Central memory CD8-positive, alpha-beta T cell (primary cell): ENCODE measurements at places on chromosomes 2 and 18.

DNA sequence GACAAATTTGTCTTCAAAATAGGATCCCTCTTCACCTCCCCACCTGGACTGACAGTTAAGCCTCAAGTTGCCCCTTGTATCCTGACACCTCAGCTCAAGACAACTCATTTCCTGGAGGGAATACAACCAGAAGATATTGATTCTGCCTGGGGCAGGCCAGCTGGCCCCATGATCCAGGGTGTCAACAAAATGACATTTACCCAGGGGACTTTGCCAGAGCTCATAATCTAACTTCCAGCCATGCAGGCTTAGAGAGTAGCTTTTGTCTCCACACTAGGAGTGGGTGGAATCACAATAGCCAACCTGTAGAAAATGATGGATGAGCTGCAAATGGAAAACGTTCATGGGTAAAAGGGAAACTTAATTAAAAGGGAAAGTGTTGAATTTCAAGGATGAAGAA lies 220.1 kb upstream of the DPP10 start:
- H3K27me3 ChIP-seq, result peaks cover 34% of the 10 kb centered on the region
- no peaks in the 10 kb centered on the region for H3K36me3 ChIP-seq
- no peak for DNase-seq
- H3K4me1 ChIP-seq, result no peaks in the 10 kb centered on the region
- no peak overlapping the region for H3K4me3 ChIP-seq

GRCh38 chr2:98944775-98945174 lies 8.8 kb upstream of the CRACDL start:
- no peak overlapping the region for H3K4me3 ChIP-seq
- peaks cover 48% of the 10 kb centered on the region for H3K27me3 ChIP-seq
- H3K4me1 ChIP-seq, result no peaks in the 10 kb centered on the region
- H3K36me3 ChIP-seq, result no peaks in the 10 kb centered on the region

DNA sequence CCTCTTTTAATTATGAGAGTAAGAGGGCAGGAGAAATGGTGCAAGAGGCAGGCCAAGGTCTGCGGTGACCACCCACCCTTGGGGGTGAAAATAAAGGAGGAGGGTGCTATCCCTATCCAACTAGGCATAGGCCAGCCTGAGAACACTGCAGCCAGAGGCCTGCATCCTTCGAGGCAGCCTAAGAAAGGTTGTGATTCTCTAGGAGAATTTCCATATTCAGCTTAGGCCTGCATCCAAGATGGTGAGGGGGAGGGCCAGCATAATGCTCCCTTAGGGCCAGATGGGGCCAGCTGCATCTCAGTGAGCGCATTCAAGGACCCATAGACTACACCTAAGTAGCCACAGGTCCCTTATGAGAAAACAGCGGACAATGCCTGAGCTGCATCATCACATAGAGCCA lies 3.5 kb upstream of the UPP2 start:
- DNase-seq, result no peak
- H3K36me3 ChIP-seq, result no peaks in the 10 kb centered on the region
- no peak overlapping the region for H3K4me3 ChIP-seq
- H3K4me1 ChIP-seq, result no peaks in the 10 kb centered on the region

- no peaks in the 10 kb centered on the region for H3K4me1 ChIP-seq
- DNase-seq, result no peak
- H3K27me3 ChIP-seq, result no peaks in the 10 kb centered on the region
- H3K36me3 ChIP-seq, result no peaks in the 10 kb centered on the region
- H3K4me3 ChIP-seq, result no peak overlapping the region
Observed at GRCh38 chr18:66393463-66393862, 210.4 kb downstream of the CDH19 start.

DNA sequence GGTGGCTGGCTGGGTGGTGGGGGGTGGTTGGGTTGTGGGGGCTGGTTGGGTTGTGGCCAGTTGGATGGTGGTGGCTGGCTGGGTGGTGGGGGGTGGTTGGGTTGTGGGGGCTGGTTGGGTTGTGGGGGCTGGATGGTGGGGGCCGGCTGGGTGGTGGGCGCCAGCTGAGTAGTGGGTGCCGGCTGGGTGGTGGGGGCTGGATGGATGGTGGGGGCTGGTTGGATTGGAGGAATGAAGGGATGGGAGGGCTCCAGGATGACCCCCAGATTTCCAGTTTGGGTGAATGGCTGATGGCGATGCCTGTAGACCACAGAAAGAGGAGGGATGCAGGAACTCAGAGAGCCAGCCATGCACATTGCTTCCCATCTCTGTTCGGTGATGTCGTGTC lies 26.8 kb upstream of the GPR17 start:
- peaks cover 52% of the 10 kb centered on the region for H3K27me3 ChIP-seq
- no peak for DNase-seq
- H3K4me3 ChIP-seq, result no peak overlapping the region
- H3K36me3 ChIP-seq, result no peaks in the 10 kb centered on the region

DNA sequence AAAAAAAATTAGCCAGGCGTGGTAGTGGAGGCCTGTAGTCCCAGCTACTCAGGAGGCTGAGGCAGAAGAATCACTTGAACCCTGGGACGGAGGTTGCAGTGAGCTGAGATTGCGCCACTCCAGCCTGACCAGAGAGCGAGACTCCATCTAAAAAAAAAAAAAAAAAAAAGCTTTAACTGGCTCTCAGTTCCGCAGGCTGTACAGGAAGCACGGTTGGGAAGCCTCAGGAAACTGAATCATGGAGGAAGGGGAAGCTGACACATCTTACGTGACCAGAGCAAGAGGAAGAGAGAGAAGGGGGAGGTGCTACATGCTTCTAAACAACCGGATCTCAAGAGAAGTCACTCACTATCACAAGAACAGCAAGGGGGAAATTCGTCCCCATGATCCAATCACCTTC lies 505.6 kb upstream of the SLC8A1 start:
- H3K27me3 ChIP-seq, result no peaks in the 10 kb centered on the region
- DNase-seq, result no peak
- H3K4me3 ChIP-seq, result no peak overlapping the region
- H3K36me3 ChIP-seq, result no peaks in the 10 kb centered on the region
- H3K27ac ChIP-seq, result no peak overlapping the region

DNA sequence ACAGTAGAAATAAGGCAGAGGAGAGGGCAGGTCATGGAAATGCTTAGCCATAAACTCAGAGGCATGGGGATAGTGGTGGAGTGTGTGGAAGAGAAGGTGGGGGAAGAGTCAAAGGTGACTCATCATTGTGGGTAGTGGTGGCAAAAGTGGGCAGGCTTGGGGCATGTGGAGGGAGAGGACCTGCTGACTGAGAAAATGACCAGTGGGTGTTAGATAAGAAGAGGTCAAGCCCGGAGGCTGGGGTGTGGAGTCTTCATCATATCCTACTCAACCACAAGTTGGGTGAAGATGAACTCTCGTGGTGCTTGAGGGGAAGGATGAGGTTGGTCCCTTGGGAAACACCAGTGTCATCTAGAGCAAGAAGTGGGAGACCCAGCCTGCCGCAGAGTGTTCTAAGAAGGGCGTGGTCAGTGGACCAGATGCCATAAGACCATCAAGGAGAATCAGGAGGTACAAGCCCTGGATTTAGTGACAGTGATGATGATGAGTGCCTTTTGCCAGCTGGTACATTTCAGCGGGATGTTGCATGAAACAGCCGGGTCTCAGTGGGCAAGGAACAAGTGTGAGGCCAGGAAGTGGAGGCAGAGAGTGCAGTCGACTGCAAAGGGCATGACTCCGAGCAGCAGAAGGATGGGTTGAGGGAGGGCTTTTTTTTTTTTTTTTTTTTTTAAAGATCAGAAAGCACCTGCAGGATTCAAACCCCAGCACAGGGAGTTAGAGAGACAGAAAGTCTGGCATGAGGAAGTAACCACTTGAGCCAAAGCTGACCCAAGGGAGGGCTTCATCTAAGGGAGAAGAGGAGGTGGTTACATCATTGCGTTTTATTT lies 122.6 kb upstream of the SPRED2 start:
- peaks cover 7% of the 10 kb centered on the region for H3K4me1 ChIP-seq
- H3K4me3 ChIP-seq, result no peak overlapping the region
- DNase-seq, result no peak
- peaks cover 2% of the 10 kb centered on the region for H3K36me3 ChIP-seq
- peaks cover 22% of the 10 kb centered on the region for H3K27me3 ChIP-seq

- DNase-seq, result no peak
- no peaks in the 10 kb centered on the region for H3K4me1 ChIP-seq
- H3K27ac ChIP-seq, result no peak overlapping the region
- peaks cover 9% of the 10 kb centered on the region for H3K27me3 ChIP-seq
Observed at GRCh38 chr2:222269132-222269531, 29.7 kb downstream of the PAX3 start.

- no peak overlapping the region for H3K27ac ChIP-seq
- H3K27me3 ChIP-seq, result peaks cover 9% of the 10 kb centered on the region
- no peaks in the 10 kb centered on the region for H3K4me1 ChIP-seq
Observed at GRCh38 chr2:45042401-45042800, 33.1 kb upstream of the SIX2 start.

DNA sequence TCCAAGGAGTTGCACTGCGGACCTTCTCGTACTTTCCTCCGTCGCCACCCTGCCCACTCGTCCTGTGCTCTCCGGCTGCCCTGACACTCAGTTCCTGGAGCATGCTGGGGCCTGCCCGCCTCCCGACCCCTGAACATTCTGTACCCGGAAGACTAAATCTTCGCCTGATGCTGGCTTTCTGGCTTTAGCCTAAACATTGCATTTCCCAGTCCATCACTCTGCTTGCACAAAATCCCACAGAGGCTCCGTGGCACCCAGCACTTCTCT lies 550 bp upstream of the SFXN5 start:
- H3K4me3 ChIP-seq, result peak overlapping the region; percentile 93
- H3K27me3 ChIP-seq, result no peaks in the 10 kb centered on the region
- H3K27ac ChIP-seq, result no peak overlapping the region

- H3K27me3 ChIP-seq, result no peaks in the 10 kb centered on the region
- no peak overlapping the region for H3K4me3 ChIP-seq
- DNase-seq, result no peak
- H3K27ac ChIP-seq, result no peak overlapping the region
- H3K4me1 ChIP-seq, result no peaks in the 10 kb centered on the region
Observed at GRCh38 chr2:123785332-123785731, 239.8 kb upstream of the CNTNAP5 start.

DNA sequence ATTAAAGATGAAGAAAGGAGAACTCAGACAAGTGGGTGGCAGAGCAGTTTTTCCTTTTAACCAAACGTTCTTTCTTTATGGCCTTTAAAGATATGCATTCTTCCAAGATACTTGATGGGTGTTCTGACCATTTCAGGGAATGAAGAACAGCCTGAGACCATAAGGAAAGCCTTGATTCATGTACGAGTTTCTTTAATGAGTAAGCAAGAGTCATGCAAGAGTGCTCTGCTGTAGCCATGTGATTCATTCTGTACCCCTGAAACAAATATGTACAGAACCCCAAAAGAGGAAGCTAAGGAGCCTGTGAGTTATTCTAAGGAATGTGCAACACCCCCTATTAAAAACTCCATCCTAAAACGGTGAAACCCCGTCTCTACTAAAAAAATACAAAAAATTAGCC lies 372.8 kb downstream of the MTX2 start:
- no peak for DNase-seq
- peaks cover 92% of the 10 kb centered on the region for H3K27me3 ChIP-seq
- H3K4me3 ChIP-seq, result no peak overlapping the region
- H3K4me1 ChIP-seq, result peaks cover 3% of the 10 kb centered on the region
- H3K27ac ChIP-seq, result no peak overlapping the region

DNA sequence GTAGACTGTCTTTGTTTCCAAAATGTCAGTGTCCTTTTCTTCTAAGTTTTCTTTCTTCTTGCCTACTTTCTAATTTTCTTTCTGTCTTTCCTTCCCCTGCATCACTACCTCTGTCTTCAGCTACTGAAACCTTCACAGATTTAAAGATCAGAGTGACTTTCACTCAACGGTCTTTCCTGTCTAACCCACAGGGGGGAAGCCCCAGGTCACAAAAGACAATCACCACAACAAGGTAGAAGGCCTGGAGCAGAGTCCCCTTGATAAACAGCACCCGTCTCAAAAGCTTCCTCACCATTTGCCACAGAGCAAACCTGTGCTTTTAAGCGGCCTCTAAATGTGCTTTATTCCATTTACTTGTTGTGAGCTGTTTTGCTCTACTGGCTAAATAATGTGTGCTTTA lies 665.4 kb downstream of the BCL11A start:
- H3K27me3 ChIP-seq, result no peaks in the 10 kb centered on the region
- H3K4me1 ChIP-seq, result peaks cover 13% of the 10 kb centered on the region
- H3K36me3 ChIP-seq, result peaks cover 1% of the 10 kb centered on the region
- H3K4me3 ChIP-seq, result no peak overlapping the region

DNA sequence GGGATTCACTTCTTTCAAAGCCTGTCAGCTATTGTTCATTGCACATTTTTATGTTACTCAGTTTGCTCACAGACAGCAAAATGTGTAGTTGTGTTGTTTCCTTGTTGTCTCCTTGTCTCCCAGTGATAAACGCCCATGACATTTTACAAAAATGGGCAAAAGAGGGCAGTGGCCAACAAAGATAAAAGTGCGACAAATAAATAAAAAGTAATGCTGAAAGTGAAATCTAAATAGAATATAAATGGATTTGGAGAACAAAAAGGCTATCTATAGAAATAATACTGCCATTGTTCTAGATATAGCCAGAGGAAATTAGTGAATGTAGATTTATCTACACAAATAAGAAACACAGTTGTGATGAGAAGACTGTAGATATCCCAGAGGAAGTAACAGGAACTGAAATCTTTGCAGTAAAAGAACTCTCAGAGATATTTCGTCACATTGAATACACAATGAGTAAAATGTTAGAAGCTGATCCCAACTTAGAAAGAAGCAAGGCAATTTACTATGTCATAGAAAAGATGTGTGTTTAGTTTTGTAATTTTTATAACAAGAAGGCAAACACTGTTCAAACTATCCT lies 1186.2 kb upstream of the FAM98A start:
- no peak overlapping the region for H3K27ac ChIP-seq
- no peak overlapping the region for H3K4me3 ChIP-seq
- H3K4me1 ChIP-seq, result no peaks in the 10 kb centered on the region
- DNase-seq, result no peak
- H3K27me3 ChIP-seq, result no peaks in the 10 kb centered on the region

DNA sequence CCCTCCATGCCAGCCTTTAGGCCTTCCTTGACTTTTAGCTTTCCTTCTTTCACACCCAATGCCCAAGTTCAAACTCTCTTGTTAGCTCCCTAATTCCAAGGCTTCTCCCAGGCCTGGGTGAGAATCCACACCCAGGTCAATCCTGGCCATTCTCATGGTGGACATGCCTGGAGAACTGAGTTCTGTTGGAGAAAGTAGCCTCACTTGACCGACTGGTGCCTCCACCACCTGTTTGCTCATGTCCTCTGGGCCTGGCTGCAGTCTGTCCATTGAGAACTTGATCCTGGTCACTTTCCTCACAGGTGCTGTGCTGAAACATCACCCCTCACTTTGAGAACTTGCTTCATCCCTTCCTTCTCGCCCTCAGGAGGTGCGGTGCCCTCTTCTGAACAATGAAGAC lies 189.1 kb upstream of the TWIST2 start:
- DNase-seq, result no peak
- H3K36me3 ChIP-seq, result no peaks in the 10 kb centered on the region
- H3K27me3 ChIP-seq, result peaks cover 16% of the 10 kb centered on the region
- H3K4me3 ChIP-seq, result no peak overlapping the region
- H3K27ac ChIP-seq, result no peak overlapping the region
- H3K4me1 ChIP-seq, result no peaks in the 10 kb centered on the region

- H3K36me3 ChIP-seq, result no peaks in the 10 kb centered on the region
- H3K4me3 ChIP-seq, result no peak overlapping the region
- no peak overlapping the region for H3K27ac ChIP-seq
- no peaks in the 10 kb centered on the region for H3K27me3 ChIP-seq
Observed at GRCh38 chr18:42931491-42931890, 184.0 kb downstream of the RIT2 start.
